ENCODE measurements at places on chromosomes 16 and 17.

GRCh38 chr17:57713140-57713539, 32.0 kb downstream of the CCDC182 start:
- no peak for DNase-seq

DNA sequence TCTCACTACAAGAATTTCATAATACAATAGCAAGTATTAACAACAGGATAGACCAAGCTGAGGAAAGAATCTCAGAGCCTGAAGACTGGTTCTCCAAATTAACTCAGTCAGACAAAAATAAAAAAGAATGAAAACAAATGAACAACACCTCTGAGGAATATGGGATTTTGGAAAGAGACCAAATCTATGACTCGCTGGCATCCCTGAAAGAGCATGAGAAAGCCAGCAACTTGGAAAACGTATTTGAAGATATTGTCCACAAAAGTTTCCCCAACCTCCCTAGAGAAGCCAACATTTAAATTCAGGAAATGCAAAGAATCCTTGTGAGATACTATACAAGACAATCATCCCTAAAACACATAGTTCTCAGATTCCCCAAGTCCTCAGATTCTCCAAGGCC, 20.9 kb downstream of the NLRP1 start:
- no peak for DNase-seq

GRCh38 chr17:13572581-13572980, 29.1 kb downstream of the HS3ST3A1 start:
- no peak for DNase-seq

- DNase-seq, result no peak
Measured at GRCh38 chr17:652314-652713, 62.3 kb downstream of the VPS53 start.

GRCh38 chr17:19716108-19717030, at the start of gene SLC47A2:
SLC47A2 (minus strand) TSS chr17:19716584; CDS start chr17:19716555, 29 bp downstream.
- peak; percentile 71 for DNase-seq
